Upper lobe of left lung (tissue), 6 donors: ENCODE measurements at places on chromosomes 4 and X. TPM values are rescaled to one million over a fixed set of nuclear protein-coding genes. Genes with fewer than 3 reads are reported as not detected.

DNA sequence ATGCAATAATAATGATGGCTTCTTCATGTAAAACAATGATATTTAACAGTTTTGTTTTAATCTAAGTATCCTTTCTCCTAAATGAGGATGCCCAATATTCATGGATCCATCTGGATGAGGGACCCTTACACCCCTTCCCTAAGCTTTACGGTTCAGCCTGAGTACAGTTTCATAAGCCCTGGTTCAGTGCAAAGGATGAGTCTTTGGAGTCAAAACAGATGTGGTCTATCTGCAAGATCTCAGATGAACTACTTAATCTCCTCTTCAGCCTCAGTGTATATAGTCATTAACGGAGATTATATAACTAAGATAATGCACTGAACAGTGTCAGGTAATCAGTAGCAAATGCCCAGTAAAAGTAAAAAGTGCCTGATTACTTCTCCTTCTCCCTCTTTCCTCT lies 22.1 kb downstream of the ANXA5 start:
- no peak overlapping the region for H3K27ac ChIP-seq
- H3K4me1 ChIP-seq: no peaks in the 10 kb centered on the region
- DNase-seq: no peak
- no peaks in the 10 kb centered on the region for H3K27me3 ChIP-seq

DNA sequence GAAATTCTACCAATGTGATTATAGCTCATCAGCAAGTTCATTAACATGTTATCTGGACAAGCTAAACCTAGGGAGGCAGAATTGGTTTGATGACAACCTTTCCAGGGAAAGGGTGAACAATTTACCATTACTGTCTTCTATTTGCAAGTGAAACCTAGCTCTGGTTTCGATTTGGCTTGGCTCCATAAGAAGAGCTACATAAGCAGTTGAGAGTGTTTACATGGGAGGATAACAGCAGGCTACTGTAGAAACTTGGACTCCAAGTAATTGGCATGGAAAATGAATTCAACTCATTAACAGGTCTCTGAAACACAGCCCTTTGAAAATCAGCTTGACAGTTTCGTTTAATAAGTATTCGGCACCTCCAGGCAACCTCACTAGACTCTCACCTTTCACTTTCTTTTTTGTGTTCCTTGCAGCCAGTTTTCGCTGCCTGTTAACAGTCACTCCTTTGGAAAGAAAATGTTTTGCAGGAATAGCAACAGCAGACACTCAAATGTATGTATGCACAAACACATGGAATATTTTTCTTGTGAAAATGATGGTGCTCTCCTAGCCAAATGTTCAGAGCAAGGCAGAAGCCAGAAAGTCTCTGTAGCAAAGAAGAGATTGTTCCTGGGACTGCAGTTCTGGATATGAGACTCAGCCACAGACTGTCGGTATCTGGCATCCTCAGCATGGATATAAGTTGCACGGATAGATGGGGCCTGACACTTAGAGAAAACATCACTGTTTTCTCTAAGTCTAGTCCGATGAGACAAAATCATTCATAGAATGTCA lies 27.5 kb downstream of the POU3F4 start:
- H3K36me3 ChIP-seq: no peaks in the 10 kb centered on the region
- peak overlapping the region; percentile 31 for H3K4me3 ChIP-seq
- no peak overlapping the region for H3K27ac ChIP-seq
- no peak for DNase-seq

DNA sequence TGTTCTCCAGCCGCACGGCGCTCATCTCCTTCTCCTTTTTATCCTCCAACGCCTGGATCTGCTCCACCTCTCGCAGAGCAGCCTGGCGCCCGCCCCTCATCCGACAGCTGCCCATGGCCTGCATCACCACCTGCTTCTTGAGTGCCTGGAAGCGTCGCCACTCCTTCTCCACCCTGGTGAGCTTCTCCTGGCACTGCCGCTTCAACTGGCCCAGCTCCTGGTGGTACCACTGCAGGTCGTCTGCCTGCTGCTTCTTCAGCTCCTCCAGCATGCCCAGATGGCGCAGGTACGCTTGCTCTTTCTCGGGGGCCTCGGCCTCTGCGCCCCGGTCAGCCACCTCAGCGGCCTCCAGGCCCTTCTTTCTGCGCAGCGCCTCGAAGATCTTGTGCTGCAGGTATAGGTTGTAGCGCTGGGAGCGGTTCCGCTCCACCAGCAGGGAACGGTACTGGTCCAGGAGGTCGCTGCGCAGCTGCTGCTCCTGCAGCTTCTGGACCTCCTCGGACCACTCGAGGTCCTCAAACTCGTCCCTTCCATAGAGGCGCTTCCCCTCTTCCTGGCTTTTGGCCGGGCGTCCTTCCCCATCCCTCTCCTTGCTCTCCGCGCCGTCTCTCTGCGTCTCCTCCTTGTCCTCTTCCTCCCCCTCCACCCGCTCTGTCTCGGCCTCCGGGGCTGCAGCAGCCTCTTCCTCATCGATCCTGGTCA lies 1.2 kb upstream of the TADA2B start:
- H3K4me3 ChIP-seq: peak overlapping the region; percentile 87
- peak overlapping the region; percentile 86 for H3K27ac ChIP-seq
- H3K27me3 ChIP-seq: no peaks in the 10 kb centered on the region
- H3K36me3 ChIP-seq: no peaks in the 10 kb centered on the region
- H3K4me1 ChIP-seq: peaks cover 27% of the 10 kb centered on the region

DNA sequence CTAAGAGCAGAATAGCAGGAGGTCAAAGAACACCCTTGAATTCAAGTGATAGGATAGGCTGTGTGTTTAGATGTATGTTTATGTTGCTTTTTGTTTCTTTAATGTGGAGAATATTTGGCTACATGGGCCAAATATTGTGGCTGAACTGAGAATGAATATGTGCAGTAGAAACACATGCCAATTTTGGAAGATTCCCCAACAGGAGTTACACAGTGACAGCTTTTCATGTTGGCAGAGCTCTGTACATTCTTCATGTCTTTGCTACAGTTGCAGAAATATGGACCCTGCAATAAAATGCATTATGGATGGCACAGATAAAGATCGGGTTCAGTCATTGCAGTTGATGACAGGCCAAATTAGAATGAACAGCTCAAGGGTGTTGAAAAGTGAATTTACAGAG lies 82.8 kb upstream of the SLC4A4 start:
- no peaks in the 10 kb centered on the region for H3K27me3 ChIP-seq
- no peak overlapping the region for H3K4me3 ChIP-seq
- H3K27ac ChIP-seq: no peak overlapping the region
- H3K4me1 ChIP-seq: peaks cover 26% of the 10 kb centered on the region

GRCh38 chrX:1767026-1767425 lies 152.2 kb downstream of the ASMT start:
- no peaks in the 10 kb centered on the region for H3K36me3 ChIP-seq
- H3K4me3 ChIP-seq: no peak overlapping the region
- no peaks in the 10 kb centered on the region for H3K4me1 ChIP-seq
- H3K27me3 ChIP-seq: no peaks in the 10 kb centered on the region

GRCh38 chr4:128393101-128393704 lies 105.6 kb upstream of the PGRMC2 start:
- no peak for DNase-seq
- H3K27me3 ChIP-seq: no peaks in the 10 kb centered on the region
- no peaks in the 10 kb centered on the region for H3K36me3 ChIP-seq
- no peak overlapping the region for H3K27ac ChIP-seq
- no peak overlapping the region for H3K4me3 ChIP-seq

GRCh38 chr4:124948976-124949597 lies 236.6 kb upstream of the ANKRD50 start:
- H3K36me3 ChIP-seq: no peaks in the 10 kb centered on the region
- H3K27ac ChIP-seq: no peak overlapping the region
- H3K4me3 ChIP-seq: no peak overlapping the region

GRCh38 chr4:63348735-63349673 lies 1060.2 kb downstream of the TECRL start:
- H3K4me3 ChIP-seq: no peak overlapping the region
- no peaks in the 10 kb centered on the region for H3K4me1 ChIP-seq
- no peak for DNase-seq
- H3K27me3 ChIP-seq: no peaks in the 10 kb centered on the region
- no peaks in the 10 kb centered on the region for H3K36me3 ChIP-seq

DNA sequence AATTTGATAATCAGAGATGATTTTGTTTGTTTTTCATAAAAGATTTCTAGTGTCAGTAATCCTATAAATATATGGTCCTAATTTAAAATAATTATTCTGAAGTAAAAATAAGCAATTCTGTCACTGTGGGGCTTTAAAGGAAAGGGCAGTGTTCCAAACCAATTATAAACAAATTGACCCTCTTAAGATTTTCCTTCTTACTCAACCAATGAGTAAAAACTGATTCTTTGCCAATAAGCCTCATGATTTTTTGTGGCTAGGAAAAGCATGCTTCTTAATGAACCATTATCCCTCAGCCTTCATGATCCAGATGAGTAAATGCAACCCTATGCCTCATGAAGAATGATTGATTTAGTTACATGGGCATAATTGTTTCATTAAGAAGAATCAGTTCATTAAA lies 1010.4 kb downstream of the ADGRL3 start:
- H3K27ac ChIP-seq: no peak overlapping the region
- no peaks in the 10 kb centered on the region for H3K36me3 ChIP-seq
- no peaks in the 10 kb centered on the region for H3K4me1 ChIP-seq

- H3K4me3 ChIP-seq: no peak overlapping the region
- no peak for DNase-seq
- H3K27ac ChIP-seq: no peak overlapping the region
- H3K4me1 ChIP-seq: no peaks in the 10 kb centered on the region
Measured at GRCh38 chrX:95318882-95319281, 1365.8 kb upstream of the DIAPH2 start.

- H3K27me3 ChIP-seq: no peaks in the 10 kb centered on the region
- H3K4me3 ChIP-seq: no peak overlapping the region
- no peaks in the 10 kb centered on the region for H3K4me1 ChIP-seq
- no peak for DNase-seq
Measured at GRCh38 chr4:44493924-44494323, 45.3 kb upstream of the KCTD8 start.

DNA sequence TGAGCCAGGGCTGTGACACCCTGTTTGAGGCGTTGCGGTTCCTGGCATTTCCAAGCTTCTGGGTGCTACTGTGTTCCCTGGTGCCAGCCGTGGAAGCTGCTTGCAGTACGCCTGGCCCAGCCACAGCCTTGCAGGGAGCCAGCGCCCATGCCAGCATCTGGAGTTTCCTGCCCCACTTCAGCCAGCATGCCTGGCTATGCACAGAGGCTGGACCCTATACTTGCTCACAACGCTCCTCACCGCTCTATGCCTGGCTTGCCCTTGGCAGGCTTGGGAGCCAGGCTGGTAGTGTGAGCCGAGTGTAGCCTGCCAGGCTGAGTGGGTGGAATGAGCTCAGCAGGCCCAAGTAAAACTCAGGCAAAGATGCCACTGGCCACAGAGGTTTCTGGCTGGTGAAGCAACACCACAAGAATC lies 22.4 kb downstream of the PRRG1 start:
- H3K27ac ChIP-seq: no peak overlapping the region
- peak; percentile 17 for DNase-seq
- H3K36me3 ChIP-seq: no peaks in the 10 kb centered on the region
- no peaks in the 10 kb centered on the region for H3K4me1 ChIP-seq
- H3K4me3 ChIP-seq: no peak overlapping the region
- no peaks in the 10 kb centered on the region for H3K27me3 ChIP-seq

DNA sequence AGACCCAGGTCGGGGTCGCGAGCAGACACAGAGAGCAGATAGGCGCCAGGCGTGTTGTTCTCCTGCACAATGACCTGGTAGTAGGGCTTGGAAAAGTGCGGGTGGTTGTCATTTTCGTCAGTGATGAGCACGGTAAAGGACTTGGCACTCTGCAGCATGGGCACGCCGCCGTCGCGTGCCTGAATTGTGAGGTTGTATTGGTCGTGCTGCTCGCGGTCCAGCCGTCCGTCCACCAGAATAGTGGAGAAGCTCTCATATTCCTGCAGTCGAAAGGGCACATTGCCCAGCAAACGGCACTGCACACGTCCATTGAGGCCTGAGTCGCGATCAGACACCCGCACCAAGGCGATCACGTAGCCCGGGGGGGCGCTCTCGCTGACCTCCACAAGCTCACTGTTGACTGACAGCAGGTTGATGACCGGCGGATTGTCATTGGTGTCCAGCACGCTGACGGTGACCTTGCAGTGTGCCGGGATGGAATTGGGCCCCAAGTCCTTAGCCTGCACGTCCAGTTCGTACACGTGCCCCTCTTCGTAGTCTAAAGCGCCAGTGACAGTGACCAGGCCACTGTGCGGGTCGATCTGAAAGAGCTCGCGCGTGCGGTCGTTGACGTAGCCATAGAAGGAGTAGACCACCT lies 2.8 kb downstream of the PCDH19 start:
- no peak overlapping the region for H3K4me3 ChIP-seq
- peaks cover 37% of the 10 kb centered on the region for H3K4me1 ChIP-seq
- H3K36me3 ChIP-seq: no peaks in the 10 kb centered on the region
- DNase-seq: peak; percentile 25
- peaks cover 7% of the 10 kb centered on the region for H3K27me3 ChIP-seq

GRCh38 chr4:7275067-7275466 lies 82.7 kb downstream of the SORCS2 start:
- no peaks in the 10 kb centered on the region for H3K36me3 ChIP-seq
- no peak for DNase-seq
- no peaks in the 10 kb centered on the region for H3K27me3 ChIP-seq

- DNase-seq: no peak
- no peaks in the 10 kb centered on the region for H3K27me3 ChIP-seq
- no peak overlapping the region for H3K27ac ChIP-seq
- H3K4me3 ChIP-seq: no peak overlapping the region
- no peaks in the 10 kb centered on the region for H3K4me1 ChIP-seq
- no peaks in the 10 kb centered on the region for H3K36me3 ChIP-seq
Measured at GRCh38 chrX:149950681-149951080, 12.4 kb upstream of the EOLA2 start.

DNA sequence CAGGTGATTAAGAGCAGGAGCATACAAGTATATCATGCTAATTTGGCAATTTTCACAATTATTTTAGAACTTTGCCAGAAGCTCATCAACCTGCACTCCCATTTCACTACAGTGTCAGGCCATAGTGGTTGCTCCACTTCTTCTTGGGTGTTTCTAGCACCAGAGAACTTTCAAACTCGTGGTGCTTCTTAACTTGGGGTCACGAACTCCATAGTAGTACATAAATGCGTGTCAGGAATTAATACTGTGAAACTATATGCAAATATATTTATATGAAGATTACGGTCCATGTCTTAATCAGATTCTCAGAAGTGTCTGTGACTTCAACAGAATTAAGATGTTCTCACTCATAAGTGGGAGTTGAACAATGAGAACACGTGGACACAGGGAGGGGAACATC lies 254.3 kb upstream of the BMP3 start:
- no peaks in the 10 kb centered on the region for H3K27me3 ChIP-seq
- H3K36me3 ChIP-seq: no peaks in the 10 kb centered on the region
- no peak overlapping the region for H3K4me3 ChIP-seq
- H3K27ac ChIP-seq: no peak overlapping the region
- no peaks in the 10 kb centered on the region for H3K4me1 ChIP-seq
- no peak for DNase-seq

The VCX3B gene
- total RNA-seq: not detected

The CXCL11 gene
- not detected for total RNA-seq

The USP17L13 gene
- total RNA-seq: not detected

The MAGEE2 gene
- total RNA-seq: 0.10 TPM

The NELFA gene
- total RNA-seq: 33.2 TPM

The LUZP4 gene
- total RNA-seq: not detected

The LIN54 gene
- 9.7 TPM for total RNA-seq

The RCHY1 gene
- 4.1 TPM for total RNA-seq
